ENCODE measurements at places on chromosomes 11 and 22.

- DNase-seq = no peak
Measured at GRCh38 chr11:96162816-96163499, 180.0 kb downstream of the MAML2 start.

DNA sequence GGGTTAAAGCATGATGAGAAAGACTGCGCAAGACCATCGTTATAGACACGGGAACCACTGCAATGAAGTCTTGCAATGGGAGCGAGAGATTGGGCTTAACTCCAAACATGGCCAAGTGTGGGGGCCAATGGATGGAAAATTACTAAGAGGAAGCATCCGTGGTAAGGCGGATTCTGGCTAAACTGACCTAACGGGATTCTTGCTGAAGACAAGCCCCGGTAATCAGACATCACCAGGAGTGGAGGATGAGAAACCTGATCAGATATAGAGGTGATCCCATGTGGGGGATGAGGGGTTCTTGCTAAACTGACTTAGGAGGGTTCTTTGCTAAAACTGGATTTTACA is 5.8 kb upstream of the SYNGR1 start:
- no peak for DNase-seq

DNA sequence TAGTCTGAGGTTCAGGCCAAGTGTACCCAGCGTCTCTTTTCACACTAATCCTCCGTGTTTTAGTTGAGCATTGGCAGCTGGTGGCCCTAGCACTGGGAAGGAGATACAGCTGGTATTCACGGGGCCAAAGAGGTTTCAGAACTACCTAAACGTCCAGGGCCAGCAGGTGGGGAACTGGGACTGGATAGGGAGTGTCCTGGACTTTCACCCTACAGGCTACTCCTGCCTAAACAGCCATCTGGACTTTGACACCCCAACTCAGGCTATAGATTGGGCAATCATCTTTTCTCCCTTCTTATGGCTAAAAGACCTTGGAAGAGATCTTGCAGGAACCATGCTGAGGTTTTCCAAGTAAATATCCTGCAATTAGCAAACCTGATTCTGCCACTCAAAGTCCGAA is 2.8 kb downstream of the SPON1 start:
- no peak for DNase-seq

DNA sequence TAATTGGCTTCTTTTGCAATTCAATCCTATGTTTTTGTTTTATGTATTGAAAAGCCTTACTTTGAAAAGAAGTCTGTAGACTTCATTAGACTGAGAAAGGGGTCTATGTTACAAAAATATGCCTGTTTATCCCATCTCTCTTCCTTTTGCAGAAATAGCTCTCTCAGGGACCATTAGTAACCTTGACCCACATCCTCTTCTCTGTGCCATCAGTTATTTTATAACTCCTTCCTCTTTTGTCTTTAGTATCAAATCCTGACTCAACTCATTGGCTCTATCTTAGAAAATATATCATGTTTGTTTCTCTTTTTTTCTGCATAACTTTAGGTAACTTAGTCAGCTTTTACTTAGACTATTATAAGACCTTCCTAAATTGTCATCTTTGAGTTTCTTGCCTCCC is 20.3 kb downstream of the ZC3H12C start:
- DNase-seq = no peak

- no peak for DNase-seq
Measured at GRCh38 chr11:118186346-118187107, 10.1 kb upstream of the SCN2B start.

DNA sequence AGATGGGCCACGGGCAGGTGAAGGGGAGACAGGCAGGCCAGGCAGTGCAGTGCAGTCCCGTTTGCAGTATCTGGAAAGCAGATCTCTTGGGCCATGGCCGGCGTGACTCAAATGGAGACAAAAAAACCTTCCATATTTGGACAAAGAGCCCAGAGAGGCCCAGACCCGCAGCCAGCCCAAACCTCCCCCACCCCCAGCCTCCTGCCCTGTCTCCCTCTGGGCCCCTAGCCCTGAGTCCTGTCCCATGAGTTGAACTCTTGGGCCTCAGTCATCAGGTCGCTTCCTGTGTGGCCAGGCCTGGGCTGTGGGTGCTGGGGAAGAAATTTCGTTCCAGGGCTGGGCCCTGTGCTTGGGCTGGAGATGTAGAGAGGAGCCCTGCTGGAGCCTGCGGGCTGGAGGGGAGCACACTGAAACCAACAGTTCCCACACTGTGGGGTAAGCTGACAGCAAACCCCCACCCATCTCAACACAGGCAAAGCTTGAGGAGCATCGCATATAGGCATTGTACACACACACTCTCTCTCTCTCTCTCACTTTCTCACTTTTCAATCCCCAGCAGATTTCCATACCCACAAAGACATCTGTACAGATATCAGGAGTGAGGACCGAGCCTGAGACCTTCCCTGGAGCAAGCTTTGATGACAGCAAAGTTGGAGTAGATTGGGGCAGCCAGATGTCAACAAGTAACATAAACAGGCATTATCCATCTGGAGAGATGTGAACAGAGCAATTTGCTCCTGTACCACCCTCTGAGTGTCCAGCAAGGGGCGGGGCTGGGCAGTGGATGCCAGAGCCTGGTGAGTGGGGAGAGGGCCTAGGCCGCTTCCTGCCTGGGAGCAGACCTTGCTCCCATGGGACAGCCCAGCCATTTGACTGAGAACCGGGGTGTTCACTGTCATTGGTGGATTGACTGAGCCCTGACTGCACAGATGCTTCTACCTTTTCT is 17.2 kb downstream of the ARHGEF17 start:
- no peak for DNase-seq

GRCh38 chr22:23682827-23683355 is 7.9 kb upstream of the RGL4 start:
- DNase-seq = no peak

DNA sequence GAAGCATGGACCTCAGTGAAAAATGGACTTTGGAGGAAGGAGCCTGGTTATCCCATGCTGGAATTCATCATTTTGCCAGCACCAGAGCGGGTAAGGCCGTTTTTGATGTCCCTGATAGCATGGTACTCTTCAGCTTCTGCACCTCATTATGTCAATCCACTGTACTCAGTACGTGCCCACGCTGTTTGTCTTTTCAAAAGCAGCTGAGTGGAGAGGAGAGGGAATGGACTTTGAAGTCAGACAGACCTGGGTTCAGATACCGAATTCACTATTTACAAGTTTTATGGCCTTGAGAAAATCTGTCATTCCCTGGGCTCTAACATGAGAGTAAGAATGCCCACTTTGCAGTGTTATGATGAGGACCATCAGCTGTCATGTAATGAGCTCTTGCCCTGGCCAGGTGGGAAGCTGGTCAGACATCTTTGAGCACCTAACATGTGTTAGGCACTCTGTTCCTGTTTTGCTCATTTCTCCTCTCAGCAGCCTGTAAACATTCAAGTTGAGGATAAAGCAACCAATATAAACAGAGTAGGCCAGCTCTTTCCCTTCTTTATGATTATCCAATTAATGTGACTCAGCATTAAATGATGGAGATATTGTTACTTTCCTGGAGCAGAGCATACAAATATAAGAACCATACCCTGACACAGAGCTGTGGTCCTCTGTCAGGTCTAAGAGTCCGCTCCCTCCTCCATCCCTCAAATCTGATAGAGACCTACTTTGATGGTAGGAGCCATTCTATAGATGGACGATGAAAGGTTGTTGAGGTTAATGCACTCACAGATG is 39.0 kb upstream of the AMOTL1 start:
- no peak for DNase-seq

DNA sequence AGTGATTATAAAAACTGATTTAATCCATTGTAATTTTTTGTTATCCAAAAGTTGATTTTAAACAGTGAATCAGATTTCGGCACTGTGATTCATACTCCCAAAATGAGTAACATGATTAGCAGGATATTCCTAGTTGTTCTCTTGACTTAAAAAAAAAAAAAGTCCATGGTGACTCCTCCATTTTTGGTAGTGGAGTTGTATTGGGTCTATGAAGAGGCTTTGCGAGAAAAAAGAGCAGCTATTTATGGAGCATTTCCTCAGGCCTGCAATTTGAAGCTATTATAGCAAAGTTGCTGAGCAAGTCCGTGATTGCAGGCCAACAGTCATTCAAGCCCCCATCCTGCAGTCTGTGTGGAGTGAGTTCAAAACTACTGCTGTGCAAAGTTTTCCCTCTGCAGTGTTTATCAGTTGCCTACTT is 28.8 kb downstream of the YAP1 start:
- no peak for DNase-seq

- no peak for DNase-seq
Measured at GRCh38 chr11:66450560-66450959, 11.9 kb upstream of the MRPL11 start.

- no peak for DNase-seq
Measured at GRCh38 chr11:11865449-11865848, 23.7 kb downstream of the USP47 start.

- no peak for DNase-seq
Measured at GRCh38 chr11:79237703-79238102, 203.1 kb downstream of the TENM4 start.

DNA sequence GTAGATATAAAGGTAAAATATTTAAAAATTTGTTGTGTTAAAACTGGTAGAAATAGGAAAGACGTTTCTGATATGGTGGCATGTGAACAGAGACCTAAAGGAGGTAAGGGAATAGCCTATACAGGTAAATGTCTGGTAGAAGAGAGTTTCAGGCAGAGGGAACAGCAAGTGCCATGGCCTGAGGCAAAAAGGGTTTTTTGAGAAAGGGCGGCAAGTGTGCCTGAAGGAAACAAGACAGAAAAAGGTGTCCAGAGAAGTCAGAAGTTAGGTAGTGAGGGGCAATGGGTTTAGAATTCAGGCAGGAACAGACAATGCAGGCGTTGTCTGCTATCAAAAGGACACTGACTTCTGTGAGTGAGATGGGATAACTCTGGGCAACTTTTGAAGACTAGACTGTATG is 339.7 kb downstream of the DYNC2H1 start:
- no peak for DNase-seq

DNA sequence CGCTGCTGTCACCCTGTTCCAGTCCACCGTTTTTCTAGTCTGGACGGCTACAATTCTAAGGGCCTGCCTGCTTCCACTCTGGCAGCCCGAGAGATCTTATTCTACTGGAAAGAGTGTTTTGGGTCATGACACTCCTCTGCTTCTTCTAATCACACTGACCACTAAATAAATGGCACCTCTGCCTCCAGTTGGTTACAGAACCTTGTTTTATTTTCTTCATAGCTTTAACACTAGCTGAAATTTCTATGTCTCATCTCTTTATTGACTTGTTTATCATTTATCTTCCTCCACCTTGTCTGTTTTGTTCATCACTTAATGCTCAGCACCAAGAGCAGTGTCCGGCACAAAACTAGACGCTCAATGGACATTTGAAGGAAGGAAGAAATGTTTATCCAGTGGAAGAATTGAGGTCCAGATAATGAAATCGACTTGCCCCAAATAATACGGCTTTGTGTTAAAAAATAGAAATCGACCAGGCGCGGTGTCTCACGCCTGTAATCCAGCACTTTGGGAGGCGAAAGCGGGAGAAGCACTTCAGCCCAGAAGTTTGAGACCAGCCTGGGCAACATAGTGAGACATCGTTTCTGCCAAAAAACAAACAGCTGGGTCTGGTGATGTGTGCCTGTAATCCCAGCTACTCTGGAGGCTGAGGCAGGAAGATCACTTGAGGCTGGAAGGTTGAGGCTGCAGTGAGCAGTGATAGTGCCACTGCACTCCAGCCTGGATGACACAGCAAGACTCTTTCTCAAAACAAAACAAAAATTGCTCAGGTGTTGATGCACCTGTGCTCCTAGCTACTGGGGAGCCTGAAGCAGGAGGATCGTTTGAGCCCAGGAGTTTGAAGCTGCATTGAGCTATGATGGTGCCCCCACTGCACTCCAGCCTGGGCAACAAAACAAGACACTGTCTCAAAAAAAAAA is 693 bp upstream of the PRR14L start:
- DNase-seq = peak; percentile 4

DNA sequence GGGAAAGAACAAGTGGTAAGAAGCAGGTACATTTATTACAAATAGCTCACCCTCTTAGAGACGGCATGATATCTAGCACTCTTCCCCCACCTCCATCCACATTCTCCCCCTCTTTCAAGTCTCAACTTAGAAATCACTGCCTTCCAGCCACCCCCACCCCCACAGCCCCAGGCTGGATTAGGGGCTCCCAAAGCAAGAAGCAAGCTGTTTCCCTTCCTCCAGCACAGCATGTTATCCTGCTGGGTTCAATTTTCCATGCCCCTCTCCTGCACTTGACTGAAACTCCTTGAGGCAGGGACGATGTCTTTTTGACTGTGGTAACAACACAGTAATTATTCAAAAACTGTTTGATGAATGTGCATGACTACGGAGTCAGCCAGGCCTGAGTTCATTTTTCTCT is 350.7 kb downstream of the LARGE1 start:
- no peak for DNase-seq

- no peak for DNase-seq
Measured at GRCh38 chr11:94780432-94780831, 12.3 kb downstream of the AMOTL1 start.

GRCh38 chr11:47355283-47356128 is 3.0 kb upstream of the MYBPC3 start:
- DNase-seq = peak; percentile 90

GRCh38 chr22:37819105-37819433 is 4.1 kb upstream of the GALR3 start:
- no peak for DNase-seq

DNA sequence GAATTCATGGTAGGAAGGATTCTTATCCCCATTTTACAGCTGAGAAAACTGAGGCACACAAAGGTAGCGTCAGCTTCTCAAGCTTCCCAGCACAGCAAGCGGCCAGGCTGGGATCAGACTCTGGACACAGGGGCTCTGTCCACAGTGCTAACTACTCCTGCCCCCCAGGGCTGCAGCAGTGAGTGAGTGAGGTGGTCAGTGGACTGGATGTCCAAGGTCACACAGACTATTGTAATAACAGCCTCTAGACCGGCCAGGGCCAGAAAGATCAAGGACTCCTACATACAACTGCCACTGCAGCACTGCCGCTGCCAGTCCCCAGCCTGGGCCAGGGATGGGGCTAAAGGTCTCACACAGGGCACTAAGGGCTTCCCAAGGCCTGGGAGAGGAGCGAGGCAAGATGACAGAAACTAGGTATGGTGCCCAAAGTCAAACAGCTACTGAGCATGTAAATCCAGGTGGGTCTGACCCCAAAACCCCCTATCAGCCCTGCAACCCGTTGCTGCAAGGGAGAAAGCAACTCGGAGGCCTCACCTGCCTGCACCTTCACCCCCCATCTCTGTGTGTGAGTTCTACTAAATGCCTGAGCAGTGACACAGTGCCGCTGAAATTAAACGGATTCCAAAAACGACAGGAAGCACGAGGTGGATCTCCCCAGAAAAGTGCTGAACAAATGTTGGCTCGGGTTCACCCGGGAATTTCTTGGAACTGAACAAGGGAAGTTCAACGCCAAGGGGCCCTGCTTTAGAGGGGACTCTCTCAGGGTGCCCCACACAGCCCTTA is 161.8 kb upstream of the GRK3 start:
- peak; percentile 28 for DNase-seq

DNA sequence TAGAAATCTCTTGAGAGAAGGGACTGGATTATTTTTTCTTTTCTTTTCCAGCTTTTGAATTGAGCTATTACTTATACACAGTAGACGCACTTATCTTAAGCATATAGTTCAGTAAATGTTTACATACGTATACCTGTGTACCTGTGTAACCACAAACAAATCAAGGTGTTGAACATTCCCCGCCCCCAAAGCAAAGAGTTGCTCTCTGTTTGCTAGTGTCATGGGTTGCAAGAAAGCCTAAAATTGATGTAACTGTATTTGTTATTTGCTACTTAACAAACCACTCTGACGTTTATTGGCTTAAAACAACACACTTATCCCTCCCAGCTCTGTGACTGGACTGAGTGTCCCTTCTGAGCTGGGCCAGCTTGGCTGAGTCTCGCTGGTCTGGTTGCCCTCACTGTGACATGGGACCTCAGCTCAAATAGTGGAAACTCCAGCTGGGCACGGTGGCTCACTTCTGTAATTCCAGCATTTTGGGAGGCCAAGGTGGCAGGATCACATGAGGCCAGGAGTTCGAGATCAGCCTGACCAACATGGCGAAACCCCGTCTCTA is 25.4 kb upstream of the CABP2 start:
- DNase-seq = no peak
